CD8-positive, alpha-beta T cell (primary cell): ENCODE measurements at places on chromosomes 4 and X. TPM values are rescaled to one million over a fixed set of nuclear protein-coding genes. Genes with fewer than 3 reads are reported as not detected.

GRCh38 chrX:156001001-156001666 is 3.6 kb downstream of the IL9R start:
- no peak for DNase-seq

DNA sequence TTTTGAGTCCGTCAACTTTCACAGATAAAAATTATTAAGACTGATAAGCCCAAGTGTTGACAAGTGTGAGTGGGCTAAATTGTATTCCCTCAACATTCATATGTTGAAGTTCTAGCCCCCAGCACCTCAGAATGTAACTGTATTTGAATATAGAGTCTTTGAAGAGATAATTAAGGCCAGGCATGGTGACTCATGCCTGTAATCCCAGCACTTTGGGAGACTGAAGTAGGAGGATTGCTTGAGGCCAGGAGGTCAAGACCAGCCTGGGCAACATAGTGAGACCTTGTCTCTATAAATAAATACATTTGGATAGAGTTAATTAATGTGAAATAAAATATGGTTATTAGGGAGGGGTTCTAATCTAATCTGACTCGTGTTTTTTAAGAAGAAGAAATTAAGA is 29.7 kb upstream of the SLC25A4 start:
- no peak for DNase-seq

DNA sequence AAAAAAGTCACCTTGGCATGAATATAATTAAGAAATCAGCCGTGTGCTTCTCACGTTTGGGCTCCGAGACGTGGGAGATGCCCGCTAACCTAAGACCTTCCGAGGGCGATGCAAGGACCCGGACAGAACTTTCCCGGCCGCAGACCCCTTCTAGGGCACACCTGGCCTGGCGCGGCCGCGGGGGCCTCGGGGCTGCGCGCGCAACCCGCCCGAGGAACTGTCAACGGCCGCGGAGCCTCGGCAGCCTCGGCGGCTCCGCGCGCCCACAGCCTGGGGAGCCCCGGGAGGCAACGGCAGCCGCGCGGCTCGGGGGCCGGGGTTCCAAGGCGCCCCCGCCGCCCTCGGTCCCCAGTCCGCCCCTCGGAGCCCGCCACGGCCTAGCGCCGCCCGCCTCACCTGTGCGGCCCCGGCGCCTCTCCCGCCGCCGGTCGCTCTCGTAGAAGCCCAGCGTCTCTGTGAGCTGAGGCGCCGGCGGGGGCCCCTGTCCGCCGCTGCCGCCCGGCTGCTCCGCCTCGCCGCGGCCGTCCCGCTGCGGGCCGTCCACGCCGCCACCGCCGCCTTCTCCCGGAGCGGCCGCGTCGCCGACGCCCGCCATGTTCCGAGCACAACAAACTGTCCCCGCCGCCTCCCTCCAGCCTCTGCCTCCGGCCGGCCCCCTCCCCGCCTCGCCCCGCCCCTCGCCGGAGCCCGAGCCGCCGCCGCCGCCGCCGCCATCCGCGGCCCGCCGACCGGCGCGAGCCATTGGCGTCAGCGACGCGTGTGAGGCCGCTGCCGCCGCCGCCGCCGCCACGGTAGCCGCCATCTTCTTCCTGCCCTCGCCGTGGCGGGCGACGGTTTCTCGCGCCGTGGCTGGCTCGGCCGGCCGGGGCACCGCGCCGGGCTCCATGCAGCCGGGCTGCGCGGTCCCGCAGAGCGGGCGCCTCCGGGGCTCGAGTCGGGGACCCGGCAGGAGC is at the start of gene TAPT1:
Gene TAPT1 (minus strand): TSS at position 609 of the 953 bp plus-strand sequence. CDS start 14 bp downstream, at position 595.
- peak; percentile 64 for DNase-seq

- DNase-seq: no peak
These were observed 396.8 kb downstream of the PACRGL start for GRCh38 chr4:21097026-21097425.

- DNase-seq: peak; percentile 31
These were observed 87.8 kb downstream of the SH3KBP1 start for GRCh38 chrX:19799319-19800182.

- no peak for DNase-seq
These were observed 151.0 kb downstream of the TMEM164 start for GRCh38 chrX:110153896-110154295.

DNA sequence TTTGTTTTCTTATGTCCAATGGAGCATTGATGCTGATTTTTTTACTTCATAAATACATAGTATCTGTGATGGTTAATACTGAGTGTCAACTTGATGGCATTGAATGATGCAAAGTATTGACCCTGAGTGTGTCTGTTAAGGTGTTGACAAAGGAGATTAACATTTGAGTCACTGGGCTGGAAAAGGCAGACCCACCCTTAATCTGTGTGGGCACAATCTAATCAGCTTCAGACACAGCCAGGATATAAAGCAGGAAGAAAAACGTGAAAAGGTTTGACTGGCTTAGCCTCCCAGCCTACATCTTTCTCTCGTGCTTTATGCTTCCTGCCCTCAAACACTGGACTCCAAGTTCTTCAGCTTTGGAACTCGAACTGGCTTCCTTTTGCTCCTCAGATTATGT is 230.6 kb upstream of the SPRY1 start:
- no peak for DNase-seq

- no peak for DNase-seq
These were observed 15.6 kb downstream of the ALPK1 start for GRCh38 chr4:112312610-112313239.

DNA sequence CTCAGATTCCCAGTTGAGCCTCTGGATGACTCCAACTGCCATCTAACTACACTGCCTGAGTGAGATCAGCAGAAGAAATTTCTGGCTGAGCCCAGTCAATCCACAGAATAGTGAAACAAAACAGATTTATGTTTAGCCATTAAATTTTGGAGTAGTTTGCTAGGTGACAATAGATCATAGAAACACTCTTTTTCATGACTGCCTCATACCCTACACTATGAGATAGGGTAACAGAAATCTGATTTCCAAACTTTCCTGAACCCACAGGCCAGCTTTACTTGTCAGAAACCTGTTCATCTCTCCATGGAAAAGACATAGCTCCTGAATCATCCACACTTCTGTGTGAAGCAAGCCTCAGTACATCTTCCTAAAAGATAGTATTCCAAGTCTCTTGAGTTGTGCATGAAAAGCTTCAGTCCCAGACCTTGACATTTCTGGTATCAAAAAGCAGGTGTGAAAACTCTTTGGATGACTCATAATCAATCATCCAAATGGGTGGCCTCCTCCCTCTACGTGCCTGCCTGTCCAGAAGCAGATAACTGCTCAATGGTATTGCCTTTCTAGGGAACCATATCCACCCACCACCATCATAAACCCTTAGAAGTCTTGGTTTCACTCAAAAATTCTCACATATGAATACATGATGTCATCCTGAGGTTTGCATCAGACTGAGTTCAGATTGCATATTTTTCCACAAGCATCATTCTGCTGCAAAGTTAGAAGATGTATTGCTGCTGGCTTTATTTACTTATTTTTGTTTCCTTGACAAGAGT is 47.5 kb upstream of the RAP2C start:
- DNase-seq: no peak

DNA sequence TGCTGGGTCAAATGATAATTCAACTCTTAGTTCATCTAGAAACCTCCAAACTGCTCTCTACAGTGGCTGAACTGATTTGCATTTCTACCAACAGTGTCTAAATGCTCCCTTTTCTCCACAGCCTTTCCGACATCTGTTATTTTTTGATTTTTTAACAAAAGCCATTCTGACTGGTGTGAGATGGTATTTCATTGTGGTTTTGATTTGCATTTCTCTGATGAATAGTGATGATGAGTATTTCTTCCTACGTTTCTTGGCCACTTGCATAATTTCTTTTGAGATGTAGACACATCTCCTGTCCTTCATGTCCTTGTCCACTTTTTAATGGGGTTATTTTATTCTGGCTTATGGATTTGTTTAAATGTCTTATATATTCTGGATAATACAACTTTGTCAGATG is 298.2 kb upstream of the ARSJ start:
- DNase-seq: no peak

- no peak for DNase-seq
These were observed 606.2 kb downstream of the KLHL13 start for GRCh38 chrX:117510453-117510852.

- no peak for DNase-seq
These were observed 11.5 kb upstream of the CCDC149 start for GRCh38 chr4:24924309-24924781.

GRCh38 chr4:87465739-87466366 is 43.5 kb downstream of the NUDT9 start:
- no peak for DNase-seq

- DNase-seq: no peak
These were observed 4.4 kb downstream of the ZFYVE28 start for GRCh38 chr4:2413821-2414610.

- DNase-seq: peak; percentile 65
These were observed 75.1 kb upstream of the USP9X start for GRCh38 chrX:41009850-41010846.

- no peak for DNase-seq
These were observed 192.0 kb downstream of the HS6ST2 start for GRCh38 chrX:132766452-132766851.

GRCh38 chr4:184643731-184644130 is 5.5 kb downstream of the CASP3 start:
- no peak for DNase-seq

SOWAHB gene
- total RNA-seq: not detected

PRR32 gene
- not detected for total RNA-seq

RTL5 gene
- total RNA-seq: 1.1 TPM

ATP2B3 gene
- total RNA-seq: not detected

MAD2L1 gene
- total RNA-seq: 7.4 TPM

TEX13D gene
- not detected for total RNA-seq

TNIP3 gene
- total RNA-seq: 1.00 TPM
